Caudate nucleus (tissue), 63 donors: ENCODE measurements at places on chromosomes 7 and 10.

- DNase-seq: no peak
These were observed 11.9 kb downstream of the EZH2 start for GRCh38 chr7:148872188-148872587.

DNA sequence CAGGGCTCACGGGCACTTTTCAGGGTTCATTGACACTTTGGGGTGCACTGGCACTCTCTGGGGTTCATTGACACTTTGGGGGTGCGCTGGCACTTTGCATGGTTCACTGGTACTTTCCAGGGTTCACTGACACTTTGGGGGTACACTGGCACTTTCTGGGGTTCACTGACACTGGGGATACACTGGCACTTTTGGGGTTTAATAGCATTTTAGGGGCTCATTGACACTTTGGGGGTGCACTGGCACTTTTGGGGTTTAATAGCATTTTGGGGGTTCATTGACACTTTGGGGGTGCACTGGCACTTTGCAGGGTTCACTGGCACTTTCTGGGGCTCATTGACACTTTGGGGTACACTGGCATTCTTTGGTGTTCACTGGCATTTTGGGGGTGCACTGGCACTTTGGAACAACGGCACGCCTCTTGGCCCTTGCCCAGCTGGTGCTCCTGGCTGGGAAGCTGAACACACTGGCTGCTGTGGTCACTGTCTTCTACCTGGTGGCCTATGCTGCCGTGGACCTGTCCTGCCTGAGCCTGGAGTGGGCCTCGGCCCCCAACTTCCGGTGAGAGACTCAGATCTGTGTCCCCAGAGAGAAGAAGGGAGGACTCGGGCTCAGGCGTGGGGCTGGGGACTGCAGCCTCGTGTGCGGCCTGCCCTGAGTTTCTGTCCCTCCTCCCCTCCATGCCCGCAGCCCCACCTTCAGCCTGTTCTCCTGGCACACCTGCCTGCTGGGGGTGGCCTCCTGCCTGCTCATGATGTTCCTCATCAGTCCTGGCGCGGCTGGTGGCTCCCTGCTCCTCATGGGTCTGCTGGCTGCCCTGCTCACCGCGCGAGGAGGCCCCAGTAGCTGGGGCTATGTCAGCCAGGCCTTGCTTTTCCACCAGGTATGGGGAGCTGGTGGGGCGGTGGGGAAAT is 6.2 kb upstream of the TRIP6 start:
- no peak for DNase-seq

GRCh38 chr7:46321556-46322205 is 400.6 kb upstream of the IGFBP3 start:
- DNase-seq: no peak

GRCh38 chr7:148729984-148730733 is 31.5 kb downstream of the CUL1 start:
- no peak for DNase-seq

DNA sequence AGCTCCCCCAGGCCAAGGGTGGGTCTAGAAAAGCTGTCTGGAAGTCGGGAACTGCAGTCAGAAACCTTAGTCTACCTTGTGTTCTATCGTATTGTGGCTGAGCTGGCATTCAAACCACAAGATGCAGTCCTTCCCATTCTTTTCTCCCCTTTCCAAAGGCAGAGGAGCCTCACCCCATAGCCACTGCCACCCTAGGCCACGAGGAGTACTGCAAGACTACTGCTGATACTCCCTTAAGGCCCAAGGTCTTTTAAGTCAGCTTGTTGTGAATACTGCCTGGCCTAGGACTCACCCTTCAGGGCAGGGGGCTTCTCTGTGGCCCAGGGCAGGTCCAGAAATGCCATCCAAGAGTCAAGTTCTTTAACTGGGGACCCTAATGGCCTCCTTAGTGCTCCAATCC is 214.5 kb upstream of the CNTNAP2 start:
- DNase-seq: no peak

DNA sequence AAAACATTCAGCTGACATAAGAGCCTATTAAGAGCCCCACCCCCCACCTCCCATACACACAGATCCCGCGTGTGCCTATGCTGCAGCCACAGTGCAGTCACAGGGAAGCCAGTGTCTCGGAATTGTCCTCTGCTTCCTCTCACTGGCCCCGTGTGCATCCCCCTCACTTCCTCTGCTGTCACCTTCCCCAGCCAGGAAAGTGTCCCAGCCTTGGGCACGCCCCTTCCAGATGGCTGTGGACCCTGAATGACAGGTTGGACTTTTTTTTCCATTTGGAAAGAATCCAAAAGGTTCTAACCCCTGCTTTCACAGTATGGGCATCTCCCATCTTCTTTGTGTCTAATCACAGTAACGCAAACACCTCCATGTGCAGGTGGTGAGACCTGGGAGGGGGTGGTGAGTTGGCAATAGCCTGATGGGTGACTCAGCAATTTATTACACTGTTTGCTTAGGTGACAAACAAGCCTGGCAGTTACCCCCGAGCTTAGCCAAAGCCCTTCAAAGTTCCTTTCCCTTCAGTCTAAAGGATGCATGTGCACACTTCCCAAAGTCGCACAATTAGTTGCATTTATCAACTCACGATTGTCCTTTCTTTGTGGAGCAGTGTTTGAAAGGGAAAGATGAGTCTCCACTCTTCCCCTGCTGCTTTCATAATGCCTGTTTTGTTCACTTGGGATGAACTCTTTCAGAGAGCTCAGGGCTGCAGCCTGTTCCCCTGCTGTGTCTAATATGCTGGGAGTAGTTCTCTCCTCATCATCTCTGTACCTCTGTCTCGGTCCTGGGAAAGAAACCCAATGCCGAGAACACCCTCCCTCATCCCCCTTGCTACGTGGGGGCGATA is 67.5 kb upstream of the EFCAB10 start:
- no peak for DNase-seq

GRCh38 chr7:70392877-70393435 is 739.0 kb upstream of the GALNT17 start:
- DNase-seq: no peak

GRCh38 chr10:534047-534566 is 155.4 kb downstream of the DIP2C start:
- DNase-seq: no peak

DNA sequence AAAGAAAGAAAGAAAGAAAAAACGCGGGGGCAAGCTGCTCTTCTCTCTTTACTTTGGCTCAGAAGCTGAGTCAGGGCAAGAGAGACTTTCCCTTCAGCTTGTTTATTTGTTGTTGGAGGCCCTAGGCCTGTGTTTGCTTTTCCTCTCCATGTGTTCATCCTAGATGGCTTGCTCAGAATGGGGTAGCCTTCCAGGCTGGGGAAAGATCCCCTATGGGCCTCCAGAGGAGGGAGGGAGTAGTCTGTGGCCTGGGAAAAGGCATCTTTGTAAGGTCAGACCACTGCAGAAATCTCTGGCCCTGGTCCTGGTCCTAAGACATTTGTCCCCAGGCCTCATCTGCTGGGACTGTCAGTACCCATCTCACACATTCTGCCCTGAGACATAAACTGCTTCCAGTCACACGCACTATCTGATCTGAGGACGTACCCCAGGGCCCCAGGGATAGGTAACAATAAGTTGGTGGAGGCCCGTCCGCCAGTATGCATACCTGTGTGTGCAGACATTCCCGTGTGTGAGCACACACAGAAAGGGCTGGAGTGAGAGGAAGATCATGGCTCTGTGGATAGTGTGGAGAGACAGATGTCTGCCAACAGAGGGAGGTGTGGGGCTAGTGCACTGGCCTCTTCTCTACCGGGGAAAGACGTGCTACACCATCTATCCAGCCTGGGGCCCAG is 4.9 kb upstream of the SCD start:
- DNase-seq: peak; percentile 5

- no peak for DNase-seq
These were observed 6.7 kb upstream of the OTUD1 start for GRCh38 chr10:23432166-23432565.

GRCh38 chr10:84511709-84512285 is 183.4 kb downstream of the CCSER2 start:
- no peak for DNase-seq

- DNase-seq: no peak
These were observed 1.8 kb downstream of the SLK start for GRCh38 chr10:103968441-103969391.

DNA sequence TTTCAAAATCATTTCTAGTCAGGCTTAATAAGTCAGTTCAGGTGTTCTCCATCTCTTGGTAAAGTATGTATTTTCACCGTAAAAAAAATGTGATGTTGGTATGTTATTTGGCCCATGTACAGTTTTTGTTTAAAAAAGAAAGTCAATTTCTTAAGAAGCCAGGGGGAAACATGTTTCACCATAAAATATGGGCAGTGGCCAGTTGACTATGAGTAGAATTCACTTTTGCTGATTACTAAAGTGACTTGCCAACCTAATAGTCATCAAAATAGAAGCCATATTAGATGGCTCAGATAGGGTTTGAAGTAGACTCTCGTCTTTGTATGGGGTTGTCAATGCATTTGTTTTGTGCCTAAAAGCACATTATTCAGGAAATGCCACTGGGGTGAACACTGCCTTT is 266.3 kb downstream of the BICC1 start:
- DNase-seq: no peak

DNA sequence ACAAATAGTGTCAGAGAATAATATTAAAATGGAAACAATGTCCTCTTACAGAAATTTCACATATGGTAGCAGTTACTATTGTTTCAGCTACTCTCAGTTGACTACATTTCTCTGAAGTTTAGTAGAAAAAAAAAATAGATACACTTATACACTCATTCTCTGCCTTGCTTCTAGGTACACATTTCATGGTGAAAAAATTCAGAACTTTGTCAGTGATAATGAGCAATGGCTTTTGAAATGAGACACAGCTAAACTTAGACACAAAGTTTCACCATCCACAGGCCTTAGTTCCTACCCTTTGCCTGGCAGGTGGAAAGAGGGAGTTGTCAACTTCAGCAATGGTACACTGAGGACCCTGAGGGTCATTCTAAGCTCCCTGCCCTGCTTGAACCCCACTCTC is 69.2 kb downstream of the CPVL start:
- DNase-seq: no peak

GRCh38 chr7:50359995-50360925 is 55.7 kb downstream of the IKZF1 start:
- DNase-seq: no peak

GRCh38 chr7:35721288-35721687 is 26.4 kb upstream of the HERPUD2 start:
- no peak for DNase-seq

DNA sequence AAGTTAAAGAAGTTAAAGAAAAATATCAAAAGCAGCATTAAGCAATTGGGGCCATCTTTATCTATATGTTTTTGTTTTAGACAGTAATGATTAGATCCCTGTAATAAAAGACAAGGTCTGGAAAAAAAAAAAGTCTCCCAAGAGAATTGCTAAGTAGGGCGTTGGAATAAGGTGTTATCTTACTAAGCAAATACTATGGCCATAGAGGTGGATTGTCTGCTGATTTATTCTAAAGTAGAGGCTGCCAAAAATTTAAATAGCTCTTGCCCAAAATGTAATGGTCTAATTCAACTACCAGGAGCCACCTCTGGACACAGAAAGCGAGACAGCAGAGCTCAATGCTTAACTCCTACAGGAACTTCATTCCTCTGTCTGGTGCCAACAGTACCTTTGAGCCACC is 71.6 kb downstream of the HERPUD2 start:
- DNase-seq: no peak

DNA sequence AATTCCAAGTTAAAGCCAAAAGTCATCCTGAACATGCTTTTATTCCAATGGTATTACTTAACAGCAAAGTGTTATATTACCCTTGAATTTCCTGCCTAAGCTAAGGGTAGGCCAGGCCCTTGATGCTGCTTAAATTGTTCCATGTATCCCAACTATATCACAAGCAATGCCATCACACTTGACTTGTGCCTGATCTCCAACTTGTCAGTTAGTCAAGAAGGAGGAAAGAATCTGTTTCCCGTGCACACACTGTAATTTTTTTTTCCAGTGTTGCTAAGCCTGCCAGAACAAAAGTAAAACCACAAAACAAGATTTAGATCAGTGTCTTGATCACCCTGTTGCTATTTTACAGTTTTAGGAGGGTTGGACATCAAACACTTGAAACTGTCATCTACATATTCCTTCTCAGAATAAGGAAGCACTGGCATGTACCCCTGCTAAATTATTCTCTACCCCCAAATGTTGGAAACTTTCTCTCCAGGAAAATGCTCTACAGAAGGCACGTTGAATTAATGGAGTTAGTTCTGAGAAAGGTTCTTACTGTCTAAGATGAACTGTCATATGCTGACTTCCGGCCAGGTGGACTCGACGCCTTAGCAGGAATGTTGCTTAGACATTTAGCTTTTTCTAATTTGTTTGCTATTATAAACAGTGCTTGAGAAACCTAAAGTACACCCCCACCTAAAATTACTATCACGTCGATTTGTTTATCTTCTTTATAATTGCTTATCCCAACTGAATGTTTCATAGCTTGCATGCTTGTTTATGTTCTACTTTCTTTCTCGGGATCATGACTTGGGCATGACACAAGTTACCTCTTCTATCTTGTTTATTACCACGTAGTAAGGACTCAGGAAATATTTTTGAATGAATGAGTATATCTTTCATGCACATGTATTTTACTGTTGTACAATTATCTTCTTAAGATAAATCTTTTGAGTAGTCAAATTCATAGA is 105.5 kb upstream of the ZNF438 start:
- no peak for DNase-seq

DNA sequence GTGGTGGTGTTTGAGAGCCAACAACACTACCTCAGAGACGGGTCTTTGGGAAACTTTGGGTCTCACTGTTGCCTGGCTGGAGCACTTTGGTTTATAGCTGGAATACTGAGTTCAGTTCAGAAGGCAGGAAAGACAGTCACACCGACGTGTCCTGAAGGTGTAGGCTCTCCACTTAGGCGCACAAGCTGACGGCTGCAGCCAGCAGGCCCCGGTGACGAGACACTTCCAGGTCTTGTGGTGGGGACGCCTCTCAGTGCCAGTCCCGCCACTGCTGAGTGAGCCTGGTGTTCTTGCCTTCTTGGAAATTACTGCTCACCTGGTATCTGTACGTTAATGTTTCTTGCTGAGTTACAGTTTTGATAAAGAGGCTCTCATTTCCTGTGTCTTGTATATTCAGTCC is 74.0 kb downstream of the WDR37 start:
- no peak for DNase-seq

DNA sequence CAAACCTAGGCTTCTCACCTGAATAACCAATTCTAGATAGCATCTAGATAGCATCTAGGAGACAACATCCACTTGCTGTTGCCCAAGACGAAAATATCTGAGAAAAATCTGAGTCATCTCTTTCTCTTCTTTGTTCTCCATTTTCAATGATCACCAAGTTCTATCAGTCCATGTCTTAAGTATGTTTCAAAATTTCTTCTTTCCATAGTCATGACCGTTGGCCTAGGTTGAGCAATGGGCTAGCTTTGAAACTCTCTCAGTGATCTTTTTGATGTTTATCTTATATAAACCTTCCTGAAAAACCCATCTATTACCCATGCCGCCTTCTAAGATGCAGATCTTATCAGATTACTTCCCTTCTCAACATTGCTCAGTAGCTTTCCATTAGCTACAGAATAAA is 23.4 kb upstream of the CASD1 start:
- no peak for DNase-seq

- no peak for DNase-seq
These were observed 44.4 kb downstream of the CCDC3 start for GRCh38 chr10:12957081-12957480.

DNA sequence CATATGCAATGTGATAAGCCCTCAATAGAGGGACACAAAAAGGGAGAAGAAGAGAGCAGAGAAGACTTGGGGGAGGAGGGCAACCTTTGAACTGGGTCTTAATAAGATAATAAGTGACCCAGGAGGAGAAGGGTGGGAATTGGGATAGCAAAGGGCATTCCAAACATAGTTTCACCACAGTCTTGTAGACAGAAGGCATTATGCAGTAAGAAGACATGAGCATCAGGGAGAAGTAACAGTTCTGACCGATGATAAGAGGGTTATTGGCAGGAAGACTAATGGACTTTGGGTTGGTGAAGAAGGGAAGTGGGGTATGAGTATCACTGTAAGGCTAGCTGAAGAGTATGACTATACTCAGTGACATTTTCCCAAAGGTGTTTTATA is 63.6 kb downstream of the TES start:
- DNase-seq: no peak
